ENCODE measurements at places on chromosomes 7 and 10. TPM values are rescaled to one million over a fixed set of nuclear protein-coding genes. Genes with fewer than 3 reads are reported as not detected.

DNA sequence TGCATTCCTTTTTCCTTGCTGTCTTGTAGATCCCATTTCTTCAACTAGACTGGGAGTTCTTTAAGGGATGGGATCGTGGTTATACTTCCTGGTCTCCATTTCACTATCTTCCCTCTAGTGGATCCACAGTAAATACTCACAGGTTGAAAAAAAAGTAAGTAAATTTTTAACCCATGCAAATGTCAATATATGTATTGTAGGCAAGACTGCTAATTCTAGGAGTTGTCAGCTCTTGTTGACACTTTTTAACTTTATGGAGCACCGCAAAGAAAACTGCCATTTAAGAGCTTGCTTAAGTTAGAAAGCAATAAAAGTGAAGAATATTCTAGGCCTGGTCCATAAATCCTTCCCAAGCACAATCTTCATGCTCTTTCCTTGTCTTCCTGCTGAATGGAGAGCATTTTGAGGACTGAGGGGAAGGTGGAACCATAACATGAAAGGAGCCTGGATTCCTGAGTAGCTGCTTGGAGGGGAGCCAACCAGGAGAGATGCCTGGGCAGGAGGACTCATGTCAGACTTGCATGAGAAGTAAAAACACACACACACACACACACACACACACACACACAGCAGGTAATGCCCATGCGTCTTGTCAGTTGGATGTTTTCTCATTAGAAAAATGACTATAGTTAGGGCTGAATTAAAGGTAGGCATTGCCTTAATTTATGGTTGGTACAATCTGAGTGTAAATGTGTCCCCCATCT lies 32.2 kb downstream of the VWA2 start:
- no peak for DNase-seq

- DNase-seq: no peak
Measured at GRCh38 chr10:35203745-35204144, 77.1 kb downstream of the CREM start.

DNA sequence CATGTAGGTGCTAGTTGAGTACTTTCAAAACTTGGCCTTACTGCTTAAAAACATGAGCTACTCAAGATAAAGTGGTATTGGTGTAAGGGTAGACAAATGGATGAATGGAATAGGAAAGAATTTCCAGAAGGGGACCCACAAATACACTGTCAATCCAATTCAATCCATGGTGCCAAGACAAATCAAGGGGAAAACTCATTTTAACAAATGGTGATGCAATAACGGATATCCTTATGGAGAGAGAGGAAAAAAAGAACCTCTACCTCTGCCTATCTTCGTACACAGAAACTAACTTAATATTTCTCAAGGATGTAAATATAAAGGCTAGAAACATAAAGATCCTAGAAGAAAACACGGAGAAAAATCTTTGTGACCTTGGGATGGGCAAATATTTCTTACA lies 123.8 kb upstream of the RSU1 start:
- DNase-seq: no peak

- no peak for DNase-seq
Measured at GRCh38 chr10:19290770-19291169, 242.2 kb downstream of the MALRD1 start.

DNA sequence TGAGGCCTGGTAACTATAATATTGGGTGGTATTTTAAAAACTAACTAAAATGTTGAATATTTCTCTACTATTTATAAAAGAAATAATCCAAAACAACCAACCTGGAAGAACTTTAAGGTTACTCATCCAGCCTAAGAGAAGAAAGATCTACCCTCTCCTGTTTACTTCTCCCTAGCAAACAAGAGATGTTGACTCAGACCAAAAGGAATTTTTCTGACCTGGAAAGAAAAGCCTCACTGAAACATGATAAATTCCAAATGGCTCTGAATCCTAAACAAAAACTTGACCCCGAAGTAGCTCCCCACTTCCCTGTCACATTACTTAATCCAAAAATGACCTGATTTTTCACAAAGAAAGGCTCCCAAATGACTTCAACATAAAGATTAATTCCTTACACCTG lies 101.2 kb downstream of the PARD3 start:
- DNase-seq: no peak

PTPRN2 gene
- polyA plus RNA-seq: 1.7 TPM

NPS gene
- not detected for polyA plus RNA-seq

RTKN2 gene
- 4.5 TPM for polyA plus RNA-seq
